ENCODE measurements at places on chromosomes 2 and 18.

- DNase-seq = no peak
Observed at GRCh38 chr2:216849987-216850386, 9.9 kb downstream of the TNP1 start.

- DNase-seq = no peak
Observed at GRCh38 chr2:70935468-70936164, at the start of gene ATP6V1B1. ATP6V1B1 (plus strand) TSS chr2:70935900; CDS start chr2:70935955, 55 bp downstream.

- no peak for DNase-seq
Observed at GRCh38 chr2:100260712-100261620, 61.3 kb downstream of the LONRF2 start.

GRCh38 chr2:5548991-5549715, 143.0 kb upstream of the SOX11 start:
- DNase-seq = no peak

DNA sequence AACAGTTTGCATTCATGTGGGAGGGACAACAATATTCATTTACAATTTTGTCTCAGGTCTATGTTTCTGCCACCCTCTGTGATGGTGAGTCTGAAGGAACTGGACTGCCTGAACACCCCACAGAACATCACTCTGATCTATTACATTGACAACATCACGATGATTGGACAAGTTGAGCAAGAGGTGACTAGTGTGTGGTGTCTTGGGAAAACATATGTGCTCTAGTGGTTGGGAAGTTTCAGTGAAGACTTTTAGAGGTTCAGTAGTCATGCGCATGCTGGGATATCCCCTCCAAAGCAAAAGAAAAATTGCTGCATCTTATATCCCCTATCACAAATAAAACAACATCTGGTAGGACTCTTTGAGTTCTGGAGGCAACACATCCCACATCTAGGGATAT, 18.6 kb upstream of the CTLA4 start:
- no peak for DNase-seq

- no peak for DNase-seq
Observed at GRCh38 chr2:195594248-195594647, 62.8 kb upstream of the SLC39A10 start.

DNA sequence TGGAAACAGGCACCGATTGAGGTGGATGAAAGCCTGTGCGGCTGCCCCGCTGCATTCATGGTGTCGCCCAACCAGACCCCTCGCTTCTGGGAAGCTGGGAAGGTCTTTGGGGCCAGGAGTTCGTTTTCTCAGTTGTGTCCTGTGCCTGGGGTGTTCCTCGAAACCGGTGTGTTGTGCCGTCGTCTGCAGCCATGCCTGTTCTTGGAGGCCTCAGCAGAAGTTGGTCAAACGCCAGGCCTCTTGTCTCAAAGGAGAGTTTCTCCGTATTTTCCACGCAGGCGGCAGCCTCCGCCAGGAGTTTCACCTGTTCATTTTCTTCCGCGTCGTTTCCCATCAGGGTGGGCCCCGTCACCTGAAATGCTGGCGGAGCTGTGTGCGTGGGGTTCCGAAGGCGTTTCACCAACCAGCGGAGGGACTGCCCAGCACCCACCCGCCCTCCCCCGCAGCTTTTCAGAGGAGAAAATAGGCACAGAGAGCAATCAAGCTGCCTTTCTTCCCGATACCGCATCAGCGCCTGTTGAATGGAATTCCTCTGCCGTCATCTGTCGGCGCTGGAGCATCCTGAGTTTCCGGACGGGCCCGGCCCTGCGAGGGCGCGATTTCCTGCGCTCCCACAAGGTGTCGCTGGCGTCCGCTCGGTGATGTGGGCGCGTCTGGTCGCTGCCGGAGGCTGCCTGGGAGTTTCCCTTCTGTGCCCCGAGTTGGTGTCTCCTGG, 17.0 kb upstream of the NFATC1 start:
- peak; percentile 24 for DNase-seq

- no peak for DNase-seq
Observed at GRCh38 chr18:48921305-48922225, 29.2 kb downstream of the SMAD7 start.

DNA sequence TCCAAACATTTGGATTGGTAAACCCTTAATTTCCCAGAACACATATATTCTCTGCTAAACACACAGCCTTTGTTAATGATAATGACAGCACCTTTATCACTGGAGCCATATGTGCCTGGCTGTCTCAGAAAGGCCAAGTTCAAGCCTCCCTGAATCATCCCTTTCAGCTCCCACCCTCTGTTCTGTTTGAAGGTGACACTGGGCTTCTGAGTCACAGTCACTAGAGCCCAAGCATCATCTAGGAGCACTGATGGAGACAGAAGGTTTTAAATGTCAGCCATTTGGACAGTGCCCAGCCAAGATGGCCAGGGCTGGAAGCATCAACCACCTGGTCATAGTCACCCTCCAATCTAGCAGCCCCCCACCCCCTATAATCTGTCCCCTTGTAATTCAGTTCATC, 80.6 kb downstream of the NRP2 start:
- no peak for DNase-seq

GRCh38 chr2:236089271-236090026, 78.7 kb downstream of the GBX2 start:
- DNase-seq = no peak

DNA sequence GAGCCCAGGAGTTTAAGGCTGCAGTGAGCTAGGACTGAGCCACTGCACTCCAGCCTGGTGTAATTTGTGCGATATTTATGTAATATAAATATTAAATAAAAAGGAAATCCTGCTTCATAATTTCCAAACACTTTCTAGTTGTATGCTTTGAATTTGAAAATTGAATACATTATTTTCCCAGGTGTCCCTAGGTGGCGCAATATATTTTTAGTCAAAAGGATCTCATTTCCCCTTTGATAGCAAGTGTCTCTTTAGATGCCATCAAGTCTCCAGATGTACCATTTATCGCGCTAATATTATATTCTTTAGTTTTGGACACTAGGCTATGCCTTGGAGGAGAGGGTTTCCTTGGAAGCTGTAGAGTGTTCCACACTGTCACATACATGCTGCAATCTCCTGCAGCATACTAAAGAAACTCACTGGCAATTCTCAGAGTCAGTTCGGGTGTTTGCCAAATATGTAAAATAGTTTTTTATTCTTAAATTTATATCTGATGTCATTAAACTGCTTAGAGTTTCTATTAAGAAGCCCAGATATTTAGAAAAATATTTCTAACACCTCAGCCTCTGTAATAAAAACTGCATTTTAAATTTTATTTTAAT, 5.6 kb upstream of the WDR7 start:
- no peak for DNase-seq

GRCh38 chr2:127551221-127551930, 15.9 kb downstream of the MYO7B start:
- DNase-seq = no peak
